ENCODE measurements at places on chromosomes 6 and 20.

- no peak for DNase-seq
These were observed 20.1 kb upstream of the SLC17A1 start for GRCh38 chr6:25851961-25852360.

DNA sequence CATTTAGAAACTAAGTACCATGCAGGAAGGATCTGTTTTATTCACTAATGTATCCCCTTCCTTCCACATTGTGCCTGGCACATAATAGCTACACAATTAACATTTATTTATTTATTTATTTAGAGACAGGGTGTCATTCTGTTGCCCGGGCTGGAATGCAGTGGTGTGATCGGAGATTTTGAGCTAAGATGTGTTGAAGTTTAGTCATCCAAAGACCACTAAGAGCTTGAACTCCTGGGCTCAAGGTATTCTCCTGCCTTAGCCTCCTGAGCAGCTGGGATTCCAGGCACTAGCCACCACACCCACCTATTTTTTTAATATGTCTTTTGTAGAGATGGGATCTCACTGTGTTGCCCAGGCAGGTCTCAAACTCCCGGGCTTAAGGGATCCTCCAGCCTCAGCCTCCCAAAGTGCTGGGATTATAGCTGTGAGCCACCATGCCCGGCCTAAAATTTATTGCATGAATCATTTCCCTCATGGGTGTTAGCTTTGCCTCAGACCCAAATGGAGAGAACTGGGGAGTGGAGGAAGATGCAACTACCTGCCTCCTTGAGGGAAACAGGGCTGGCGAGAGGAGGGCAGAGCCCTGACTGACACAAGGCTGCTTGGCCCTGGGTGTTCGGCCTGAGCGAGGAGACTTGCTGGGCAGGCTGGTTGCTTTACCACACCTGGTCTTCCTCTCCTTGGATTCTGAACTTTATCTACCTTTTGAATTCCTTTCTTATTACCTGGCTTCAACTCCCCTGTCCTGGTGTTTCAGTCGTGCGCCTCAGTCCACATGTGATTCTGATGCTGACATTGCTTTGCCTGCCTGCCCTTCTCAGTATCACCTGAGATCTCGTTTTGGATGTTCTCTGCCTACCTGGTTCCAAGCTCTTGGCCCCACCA, 1.7 kb upstream of the DYNLT1 start:
- no peak for DNase-seq

GRCh38 chr20:21019814-21020658, 86.1 kb downstream of the LINC00237 start:
- DNase-seq, result no peak

DNA sequence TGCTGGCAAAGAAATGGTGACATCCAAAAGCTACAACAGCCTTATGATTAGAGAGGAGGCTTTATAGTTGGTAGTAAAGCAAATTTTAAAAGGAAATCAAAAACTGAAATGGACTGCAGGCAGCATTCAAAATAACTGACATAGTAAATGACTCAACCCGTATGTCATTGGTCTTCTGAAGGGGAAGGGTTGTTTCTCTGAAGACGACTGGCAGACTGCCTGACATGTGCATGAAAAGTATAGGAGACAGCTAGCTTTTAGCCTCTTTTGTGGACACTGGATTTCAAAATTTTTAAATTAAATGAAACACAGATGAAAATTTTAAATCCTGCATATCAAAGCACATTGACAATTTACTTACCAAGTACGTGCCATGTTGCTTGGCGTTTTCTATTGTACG, 90.7 kb downstream of the TRMT6 start:
- DNase-seq, result no peak

GRCh38 chr6:146974351-146974750, 229.9 kb upstream of the STXBP5 start:
- DNase-seq, result no peak

DNA sequence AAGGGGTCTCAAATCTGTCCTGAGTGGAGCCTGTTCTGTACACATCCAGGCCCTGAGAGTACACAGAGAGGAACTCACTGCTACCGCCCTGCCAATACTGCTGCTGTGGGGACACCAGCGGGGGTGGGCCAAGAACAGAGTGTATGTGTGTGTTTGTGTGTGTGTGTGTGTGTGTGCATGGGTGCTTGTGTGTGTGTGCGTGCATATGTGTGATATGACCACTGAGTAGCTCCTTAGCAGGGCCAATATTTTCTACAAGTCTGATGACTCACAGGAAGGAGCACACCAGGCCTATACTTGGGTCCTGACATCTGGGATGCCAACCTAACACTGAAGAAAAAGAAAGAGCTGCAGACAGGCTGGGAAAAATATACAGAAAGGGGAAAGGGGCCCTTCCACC, 1.4 kb downstream of the RAET1E start:
- no peak for DNase-seq

- DNase-seq, result no peak
These were observed 3.0 kb downstream of the TCEA2 start for GRCh38 chr20:64065974-64066343.
